Stimulated activated CD4-positive, alpha-beta T cell treated with anti-CD3 and anti-CD28 coated beads, Interleukin-4, amount 100 ng/mL, for 24 hours (primary cell): ENCODE measurements at places on chromosomes 11 and 22.

- DNase-seq: no peak
Observed at GRCh38 chr11:2093575-2094353, 45.4 kb downstream of the IGF2 start.

GRCh38 chr22:22588485-22589164, 29.6 kb upstream of the PRAME start:
- DNase-seq: no peak

DNA sequence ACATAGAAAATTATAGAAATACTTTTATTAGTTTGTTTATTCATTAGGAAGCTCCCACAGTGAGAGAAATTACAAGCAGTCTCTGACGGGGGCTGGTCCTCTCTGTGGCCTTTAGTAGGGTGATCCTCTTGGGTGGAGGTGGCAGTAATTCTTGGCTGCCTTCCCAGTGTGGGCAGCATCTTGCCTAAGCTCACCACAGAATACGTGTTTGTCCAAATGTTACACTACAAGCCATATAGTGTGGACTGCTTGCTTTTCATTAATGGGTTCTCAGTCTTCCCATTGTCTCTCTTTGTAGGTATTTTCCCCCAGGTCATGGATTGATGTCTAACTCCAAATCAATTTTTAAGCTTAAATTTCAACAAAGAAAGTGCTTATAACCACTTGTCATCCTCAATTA, 43.3 kb downstream of the ENDOD1 start:
- DNase-seq: no peak

DNA sequence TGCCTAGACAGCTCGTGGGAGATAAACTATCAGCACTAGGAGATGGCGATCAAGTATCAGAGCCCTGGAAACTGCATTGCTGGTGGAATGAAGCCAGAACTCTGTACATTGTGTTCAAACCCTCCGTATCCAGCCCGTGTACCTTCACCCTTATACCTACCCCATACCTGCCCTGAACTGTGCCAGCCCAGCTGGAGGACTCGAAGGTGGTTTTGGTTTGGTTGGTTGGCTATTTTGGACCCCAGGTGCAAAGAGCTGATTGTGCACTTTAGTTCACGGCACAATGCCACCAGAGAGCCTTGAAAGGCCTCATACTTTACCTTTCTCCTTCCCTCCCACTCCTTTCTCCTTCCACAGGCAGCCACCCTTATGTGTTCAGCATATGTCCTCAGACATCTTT, 16.0 kb downstream of the FAM83F start:
- no peak for DNase-seq

DNA sequence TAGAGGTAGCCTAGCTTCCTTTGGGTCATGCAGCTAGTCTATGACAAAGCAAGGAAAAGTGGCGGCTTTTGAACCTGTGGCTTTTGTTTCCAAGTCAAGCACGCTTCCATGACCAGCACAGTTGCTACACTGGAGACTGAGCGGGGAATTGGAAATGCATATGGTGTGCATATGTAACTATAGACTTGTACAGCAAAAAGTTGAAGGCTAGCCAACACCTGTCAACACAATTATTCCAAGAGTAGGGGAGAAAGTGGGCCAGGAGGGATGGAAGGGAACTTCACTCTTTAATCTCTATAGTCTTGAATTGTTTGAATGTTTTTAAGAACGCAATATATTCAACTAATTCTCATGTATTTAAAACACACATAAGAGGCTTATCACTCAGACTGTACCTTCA, 218.5 kb upstream of the CADM1 start:
- no peak for DNase-seq

DNA sequence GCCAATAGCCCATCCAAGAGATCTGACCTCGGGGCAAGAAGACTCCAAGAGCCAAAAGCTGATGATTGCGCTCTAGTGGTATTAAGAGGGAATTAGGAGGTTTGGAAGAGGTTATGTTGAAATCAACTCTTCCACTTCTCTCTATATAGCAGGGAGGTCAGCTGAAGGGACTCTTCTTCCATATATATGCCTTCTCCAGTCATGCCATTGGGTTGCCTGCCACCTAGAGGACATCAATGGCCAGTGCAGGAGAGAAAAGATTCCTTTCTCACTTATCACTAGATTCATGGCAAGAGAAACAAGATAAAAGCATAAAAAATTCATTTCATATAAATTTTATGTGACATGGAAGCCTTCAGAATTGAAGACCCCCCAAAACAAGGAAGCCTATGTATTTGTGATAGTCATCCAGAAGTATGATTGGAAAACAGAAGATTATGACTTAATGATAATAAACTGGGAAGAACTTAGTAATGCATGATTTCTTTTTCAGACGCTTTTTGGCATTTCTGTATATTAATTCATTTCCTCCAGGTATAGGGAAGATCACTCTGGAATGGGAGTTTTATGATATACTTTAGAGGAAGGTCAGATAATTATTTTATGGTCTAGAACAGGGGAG, 435.1 kb upstream of the DDI1 start:
- DNase-seq: peak; percentile 22

DNA sequence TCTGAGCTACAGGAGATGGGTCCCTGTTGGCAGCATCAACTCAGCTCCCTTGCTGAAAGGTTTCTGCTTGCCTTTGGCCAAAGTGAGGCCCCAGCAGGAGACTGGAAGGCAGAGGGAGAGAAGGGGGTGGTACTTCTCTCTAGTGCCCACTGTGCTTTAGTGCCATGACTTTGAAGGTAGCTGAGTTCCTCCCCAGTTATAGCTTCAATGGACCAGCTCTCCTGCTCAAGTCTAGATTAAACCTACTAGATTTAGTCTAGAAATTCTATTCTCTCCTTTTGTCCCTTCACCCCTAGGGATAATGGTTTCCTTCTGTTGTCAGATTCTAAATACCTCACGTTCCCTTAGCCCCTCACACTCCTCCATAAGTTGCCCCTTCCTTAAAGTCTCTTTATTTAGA, 119.2 kb downstream of the TIMP3 start:
- no peak for DNase-seq

- DNase-seq: no peak
Observed at GRCh38 chr22:28231441-28231840, 312.4 kb upstream of the PITPNB start.

DNA sequence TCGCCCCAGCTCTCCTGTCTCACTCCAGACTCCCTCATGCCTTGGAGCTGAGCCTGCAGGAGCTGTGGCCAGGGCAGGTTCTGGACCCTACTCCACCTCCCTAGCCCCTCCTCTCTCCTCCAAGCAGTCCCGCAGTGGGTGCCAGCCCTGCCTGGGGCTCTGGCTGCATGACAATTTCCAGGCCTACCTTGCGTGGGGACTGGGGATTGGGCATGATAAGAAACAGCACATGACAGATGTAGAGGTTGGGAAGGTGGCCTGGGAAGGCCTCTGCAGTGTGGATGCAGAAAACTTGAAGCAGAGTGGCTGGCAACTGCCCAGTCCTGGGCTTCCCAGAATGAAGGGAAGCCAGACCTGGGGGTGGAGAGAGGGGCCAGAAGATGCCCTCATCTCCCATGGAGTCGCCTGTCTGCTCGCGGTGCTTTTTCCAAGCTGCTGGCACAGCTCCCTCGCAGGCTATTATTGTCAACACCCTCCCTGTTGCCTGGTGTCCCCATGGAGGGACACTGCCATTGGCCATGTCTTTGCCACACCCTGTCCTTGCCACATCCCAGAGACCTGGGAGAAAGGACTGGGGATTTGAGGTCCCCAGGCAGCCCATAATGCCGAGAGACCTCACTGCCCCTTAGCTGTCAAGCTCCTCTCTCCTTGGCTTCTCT, 48.9 kb upstream of the CDON start:
- DNase-seq: no peak

- no peak for DNase-seq
Observed at GRCh38 chr22:47064016-47064415, 301.6 kb downstream of the TBC1D22A start.

DNA sequence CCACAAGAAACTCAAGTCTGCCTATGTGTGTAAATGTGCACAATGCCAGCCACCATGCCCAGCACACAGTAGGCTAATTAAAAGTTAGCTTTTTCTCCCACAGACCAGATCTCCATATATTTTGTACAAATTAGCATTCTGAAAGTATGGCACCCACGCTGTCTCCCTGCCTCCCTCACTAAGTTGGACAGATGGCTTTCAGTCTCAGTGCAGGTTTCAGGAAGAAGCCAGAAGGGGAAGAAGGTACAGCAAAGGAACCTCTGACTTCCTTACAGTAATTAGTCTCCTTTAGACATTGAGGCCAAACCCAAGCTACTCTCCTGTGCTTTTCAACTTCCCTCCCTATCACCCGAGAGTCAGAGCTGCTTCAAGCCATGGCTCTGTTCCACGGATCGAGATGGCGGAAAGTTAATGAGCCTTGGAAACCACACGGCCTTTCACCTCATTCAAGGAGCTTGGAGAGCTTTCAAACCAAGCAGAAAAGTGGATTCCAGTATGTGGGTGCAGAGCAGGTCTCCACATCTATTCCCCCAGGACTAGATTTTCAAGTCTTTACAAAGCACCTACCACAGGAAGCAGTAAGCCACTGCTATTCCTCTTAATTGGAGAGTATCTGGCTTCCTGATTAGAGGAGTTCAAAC, 221.1 kb upstream of the NARS2 start:
- no peak for DNase-seq

- no peak for DNase-seq
Observed at GRCh38 chr22:21615731-21616130, 14.1 kb downstream of the YDJC start.

GRCh38 chr11:3220101-3220500, 1.5 kb upstream of the MRGPRG start:
- no peak for DNase-seq

DNA sequence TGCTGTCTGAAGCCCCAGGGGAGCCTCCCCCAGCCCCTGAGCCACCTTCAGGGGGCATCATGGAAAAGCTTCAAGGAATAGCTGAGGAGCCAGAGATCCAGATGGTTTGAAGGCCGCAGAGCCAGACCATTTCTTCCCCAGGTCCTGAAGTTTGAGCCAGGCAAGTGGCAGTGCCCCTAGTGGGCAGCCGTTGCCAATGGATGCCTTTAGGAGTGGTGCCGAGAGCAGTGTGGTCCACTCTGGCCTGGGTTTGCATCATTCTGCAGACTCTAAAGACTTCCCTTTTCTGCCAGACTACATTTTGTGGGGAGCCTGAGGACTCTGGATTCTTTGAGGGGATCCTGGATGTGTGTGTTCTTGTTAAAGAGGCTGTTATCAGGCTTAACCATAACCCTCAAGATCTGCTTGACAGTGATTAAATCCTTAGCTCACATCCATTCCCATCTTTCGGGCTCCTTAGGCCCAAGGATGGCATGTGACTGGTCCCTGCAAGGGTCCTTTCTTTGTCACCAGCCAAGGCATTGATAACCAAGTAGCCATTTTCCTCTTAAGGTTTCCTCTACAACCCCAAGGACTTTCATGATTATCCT, 13.1 kb downstream of the HINFP start:
- no peak for DNase-seq

DNA sequence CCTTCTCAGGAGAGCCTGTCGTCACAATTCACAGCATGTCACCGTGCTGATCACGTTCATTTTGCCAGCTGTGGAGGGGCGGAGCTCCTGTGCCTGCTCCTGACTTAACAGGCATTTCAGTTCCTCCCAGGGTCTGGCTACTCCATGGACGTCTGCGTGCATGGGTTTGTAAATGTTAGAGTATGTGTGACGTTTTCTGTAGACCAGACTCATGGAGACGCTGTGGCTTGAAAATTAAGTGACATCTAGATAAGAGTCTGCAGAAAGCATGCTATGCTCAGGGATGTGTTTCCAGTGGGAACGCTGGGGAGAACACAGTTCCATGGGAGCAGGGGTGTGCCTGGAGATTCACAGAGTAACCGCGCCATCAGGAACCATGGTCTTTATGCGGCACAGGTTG, 804.0 kb downstream of the TBC1D22A start:
- DNase-seq: no peak

GRCh38 chr11:70729949-70730348, 331.6 kb downstream of the CTTN start:
- DNase-seq: no peak
